ENCODE measurements at places on chromosomes 6 and 20.

GRCh38 chr6:64459411-64459944 is 823.9 kb downstream of the PHF3 start:
- no peak for DNase-seq

DNA sequence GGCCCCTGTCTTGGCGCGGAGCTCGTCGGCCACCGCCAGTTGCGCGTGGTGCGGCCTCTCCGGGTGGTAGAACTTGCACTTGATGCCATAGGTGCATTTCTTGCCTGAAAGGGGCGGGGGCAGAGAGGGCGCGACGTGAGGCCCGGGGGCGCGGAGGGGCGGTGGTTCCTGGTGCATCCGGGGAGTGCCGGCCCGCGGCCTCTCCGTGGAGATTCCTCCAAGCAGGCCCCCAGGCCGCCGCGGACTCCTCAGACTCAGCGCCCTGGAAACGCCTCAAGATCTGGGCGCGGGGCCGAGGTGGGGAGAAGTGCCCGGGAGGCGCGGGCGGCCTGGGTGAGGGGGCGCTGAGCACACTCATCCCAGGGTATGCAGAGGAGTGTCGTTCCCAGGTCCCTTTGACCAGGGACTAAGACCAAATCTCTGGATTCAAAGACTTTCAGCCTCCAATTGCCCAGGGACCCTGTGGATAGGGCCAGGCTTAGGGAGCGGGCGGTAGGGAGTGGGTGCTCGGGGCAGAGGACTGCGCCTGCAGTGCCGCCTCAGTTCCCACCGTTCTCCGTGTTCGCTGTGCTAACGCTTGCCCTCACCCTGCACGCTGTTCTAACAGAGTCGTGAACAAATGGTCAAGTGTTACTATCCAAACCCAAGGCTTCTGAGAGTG is 33.3 kb downstream of the ZC3H12D start:
- no peak for DNase-seq

DNA sequence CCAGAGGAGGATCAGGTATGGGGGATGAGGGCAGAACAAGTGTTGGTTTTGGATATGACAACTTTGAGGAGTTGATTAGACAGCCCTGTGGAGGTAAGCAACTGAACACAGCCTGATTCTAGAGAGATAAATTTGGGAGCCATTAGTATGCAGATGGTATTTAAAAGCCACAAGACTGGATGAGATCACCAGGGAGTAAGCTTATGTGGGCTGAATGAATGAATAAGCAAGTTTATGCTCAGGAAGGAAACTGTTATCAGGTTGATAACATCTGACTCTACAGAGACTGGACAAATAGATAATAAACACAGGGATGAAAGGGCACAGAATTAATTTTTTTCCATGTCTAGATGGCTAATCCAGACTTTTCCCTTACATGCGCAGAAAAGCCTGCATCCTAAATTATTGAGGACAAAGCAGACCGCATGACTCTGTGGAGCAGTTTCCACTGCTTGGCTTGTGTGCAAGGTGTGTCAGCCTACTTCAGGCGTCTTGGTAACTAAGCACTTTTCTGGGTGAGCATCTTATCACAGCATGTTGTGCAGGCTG is 150.6 kb downstream of the GJA10 start:
- no peak for DNase-seq

DNA sequence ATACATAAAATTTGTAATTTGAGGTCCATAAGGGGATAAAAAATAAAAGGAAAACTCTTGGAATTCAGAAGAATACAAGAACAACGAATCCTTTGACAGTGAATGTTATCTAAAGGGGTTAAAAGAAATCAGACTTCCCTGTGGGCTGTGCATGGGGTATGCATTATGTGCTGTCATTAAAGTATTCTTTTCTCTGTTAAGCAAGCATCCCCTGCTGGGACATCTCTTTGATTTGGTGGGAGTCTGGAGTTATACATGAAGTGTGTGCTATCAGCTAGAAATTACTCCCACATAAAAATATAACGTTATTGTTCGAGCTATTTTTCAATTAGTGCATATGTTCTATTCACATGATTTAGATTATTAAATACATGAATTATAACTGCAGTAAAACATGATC is 195.2 kb downstream of the CENPW start:
- DNase-seq = no peak

DNA sequence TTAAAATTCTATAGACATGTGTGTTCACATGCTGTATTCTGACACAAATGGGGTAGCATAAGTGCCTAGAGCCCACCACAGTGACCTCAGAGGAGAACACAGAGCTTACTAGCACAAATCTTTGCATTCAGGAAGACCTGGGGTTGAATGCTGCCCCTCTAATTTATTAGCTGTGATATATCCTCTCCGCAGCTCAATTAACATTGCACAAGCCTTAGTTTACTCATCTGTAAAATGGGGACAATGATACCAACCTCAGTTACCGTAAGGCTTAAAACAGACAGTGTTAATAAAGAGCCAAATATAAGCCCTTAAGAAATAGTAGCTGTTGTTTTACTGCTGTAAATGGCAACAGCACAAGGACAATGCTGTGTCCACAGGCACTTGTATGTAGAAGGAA is 36.2 kb upstream of the IL17A start:
- no peak for DNase-seq

- no peak for DNase-seq
Measured at GRCh38 chr6:113350461-113350860, 506.7 kb upstream of the MARCKS start.

GRCh38 chr6:38678178-38678760 is 24.7 kb downstream of the GLO1 start:
- DNase-seq = no peak

DNA sequence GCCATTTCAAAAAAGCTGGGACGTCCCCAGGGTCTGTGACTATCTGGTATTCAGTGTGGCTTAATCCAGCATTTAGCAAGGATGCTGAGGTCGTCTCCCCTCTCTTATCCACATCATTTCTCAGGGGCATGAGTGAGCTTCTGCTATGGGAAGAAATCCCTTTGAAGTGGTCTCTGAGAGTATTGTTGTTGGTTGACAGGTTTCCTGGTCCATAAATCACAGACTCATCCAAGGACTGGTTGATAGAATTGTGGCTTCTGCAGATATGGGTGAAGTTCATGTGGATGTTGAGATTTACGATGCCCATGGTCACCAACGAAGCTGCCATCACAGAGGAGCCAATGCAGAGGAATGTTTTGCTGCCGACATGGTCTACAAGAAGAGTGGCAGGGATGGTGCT is 24.0 kb downstream of the SLC2A12 start:
- DNase-seq = no peak

GRCh38 chr6:26233649-26234420 is 131.2 kb upstream of the BTN3A2 start:
- peak; percentile 84 for DNase-seq

DNA sequence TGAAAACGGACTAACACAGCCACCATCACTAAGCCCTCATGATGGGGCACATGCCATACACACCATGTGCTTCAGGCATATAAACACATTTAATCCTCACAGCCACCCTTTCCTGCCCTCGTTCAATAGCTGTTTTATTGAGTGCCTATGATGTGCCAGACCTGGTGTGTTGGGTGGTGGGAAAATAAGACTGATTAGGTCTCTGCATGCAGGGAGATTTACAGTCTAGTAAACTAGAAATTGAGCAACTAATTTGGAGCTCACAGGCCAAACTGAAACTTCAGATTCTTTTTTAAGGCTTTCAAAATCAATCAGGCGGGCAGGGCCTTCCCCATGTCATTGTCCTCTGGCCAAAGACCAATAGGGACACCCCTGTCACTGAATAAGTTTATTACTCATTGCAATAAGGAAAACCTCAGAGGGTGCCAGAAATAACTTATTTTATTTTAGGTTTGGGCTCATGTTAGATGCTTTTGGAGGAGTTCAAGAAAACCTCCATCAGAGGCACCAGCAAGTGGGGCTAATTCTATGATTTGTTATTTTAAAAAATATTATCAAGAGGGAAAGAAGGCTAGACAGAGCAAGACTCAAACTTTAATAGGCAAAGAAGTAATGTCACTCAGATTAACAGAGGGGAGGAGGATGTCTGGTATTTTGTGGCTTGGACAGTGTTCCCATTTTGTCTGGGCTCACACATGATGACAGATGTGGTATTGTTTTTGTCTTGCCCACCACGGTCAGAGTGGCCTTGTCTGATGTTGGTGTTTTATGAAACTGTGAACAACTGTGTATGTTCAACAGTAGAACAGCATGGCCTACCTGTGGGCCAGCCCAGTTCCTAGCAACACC is 12.0 kb downstream of the ZFP64 start:
- no peak for DNase-seq

DNA sequence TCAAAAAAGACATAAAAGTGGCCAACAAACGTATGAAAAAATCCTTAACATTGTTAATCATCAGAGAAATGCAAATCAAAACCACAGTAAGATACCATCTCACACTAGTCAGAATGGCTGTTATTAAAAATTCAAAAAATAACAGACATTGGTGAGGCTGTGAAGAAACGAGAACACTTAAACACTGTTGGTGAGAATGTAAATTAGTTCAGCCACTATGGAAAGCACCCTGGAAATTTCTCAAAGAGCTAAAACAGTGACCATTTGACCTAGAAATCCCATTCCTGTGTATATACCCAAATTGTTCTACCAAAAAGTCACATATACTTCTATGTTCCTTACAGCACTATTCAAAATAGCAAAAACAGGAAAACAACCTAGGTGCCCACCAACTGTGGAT is 24.9 kb upstream of the NT5E start:
- DNase-seq = no peak

DNA sequence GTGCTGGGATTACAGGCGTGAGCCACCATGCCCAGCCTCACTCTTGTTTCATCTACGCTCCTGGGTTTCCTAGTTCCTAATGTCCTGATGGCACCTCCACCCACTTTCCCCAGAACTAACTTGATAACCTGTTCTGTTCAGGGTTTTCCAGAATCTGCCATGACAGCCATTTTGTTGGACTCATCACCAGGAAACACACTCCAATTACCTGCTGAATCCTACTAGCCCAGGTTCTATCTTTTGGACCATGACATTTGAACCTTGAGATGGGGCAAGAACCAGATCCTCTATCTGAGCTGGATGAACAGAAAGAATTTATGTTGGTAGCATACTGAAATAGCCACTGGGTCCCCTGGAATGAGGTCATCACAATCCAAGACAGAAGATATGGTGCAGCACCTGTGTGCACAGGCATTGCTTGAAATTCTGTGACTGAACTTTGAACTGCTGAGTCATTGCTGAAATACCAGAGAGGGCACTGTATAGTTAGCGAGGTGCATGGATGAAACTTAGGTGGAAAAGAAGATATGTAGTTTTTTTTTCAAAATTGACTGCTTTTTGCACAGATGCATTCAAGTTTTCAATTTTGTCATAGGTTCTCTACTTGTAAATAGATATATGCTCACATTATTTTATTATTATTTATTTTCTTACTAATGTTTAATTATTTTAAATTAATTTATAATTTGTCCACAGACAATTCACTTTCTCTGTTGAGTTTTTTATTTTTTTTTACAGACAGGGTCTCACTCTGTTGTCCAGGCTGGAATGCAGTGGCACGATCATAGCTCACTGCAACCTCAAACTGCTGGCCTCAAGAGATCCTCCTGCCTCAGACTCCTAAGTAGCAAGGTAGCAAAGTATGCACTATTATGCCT is 42.8 kb upstream of the TASP1 start:
- DNase-seq = no peak

- no peak for DNase-seq
Measured at GRCh38 chr6:11213422-11214021, 18.9 kb downstream of the NEDD9 start.

GRCh38 chr20:43831481-43832065 is 83.1 kb upstream of the TOX2 start:
- DNase-seq = no peak

All from B cell (primary cell).